ENCODE measurements at places on chromosomes 1 and 21. TPM values are rescaled to one million over a fixed set of nuclear protein-coding genes. Genes with fewer than 3 reads are reported as not detected.

LHX8 gene
- polyA plus RNA-seq: 0.37 TPM

CFHR5 gene
- not detected for polyA plus RNA-seq

FAM78B gene
- polyA plus RNA-seq: 0.77 TPM

EPHB2 gene
- polyA plus RNA-seq: 17.2 TPM

FCAMR gene
- not detected for polyA plus RNA-seq

DNA sequence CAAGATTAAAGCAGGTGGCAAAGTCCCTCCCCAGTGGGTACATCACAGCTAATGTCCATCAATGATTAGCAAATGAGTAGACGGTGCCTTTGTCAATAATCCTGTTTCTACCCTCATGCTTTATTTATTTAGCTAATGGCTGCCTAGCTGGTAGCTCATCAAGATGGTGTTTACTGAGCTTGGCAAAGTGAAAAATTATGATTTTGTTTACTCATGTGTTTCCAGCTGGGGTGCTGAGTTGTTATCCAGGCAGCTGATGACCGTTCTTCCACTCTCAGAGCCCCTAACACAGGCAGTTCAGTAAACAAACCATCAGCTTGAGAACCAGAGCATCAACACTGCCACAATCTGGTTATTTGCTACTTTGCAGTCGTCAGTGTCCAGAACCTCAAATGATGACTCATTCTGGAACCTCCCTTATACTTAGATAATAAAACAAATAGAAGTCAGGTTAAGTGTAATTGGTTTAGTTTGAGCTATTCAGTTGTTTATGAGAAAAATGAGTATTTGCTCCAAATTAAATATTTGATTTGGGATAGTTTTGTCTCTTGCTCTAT, 163.9 kb downstream of the ST6GALNAC5 start:
- DNase-seq: peak; percentile 40

- DNase-seq: no peak
These were observed 124.5 kb downstream of the DNM3 start for GRCh38 chr1:171965777-171966176.

DNA sequence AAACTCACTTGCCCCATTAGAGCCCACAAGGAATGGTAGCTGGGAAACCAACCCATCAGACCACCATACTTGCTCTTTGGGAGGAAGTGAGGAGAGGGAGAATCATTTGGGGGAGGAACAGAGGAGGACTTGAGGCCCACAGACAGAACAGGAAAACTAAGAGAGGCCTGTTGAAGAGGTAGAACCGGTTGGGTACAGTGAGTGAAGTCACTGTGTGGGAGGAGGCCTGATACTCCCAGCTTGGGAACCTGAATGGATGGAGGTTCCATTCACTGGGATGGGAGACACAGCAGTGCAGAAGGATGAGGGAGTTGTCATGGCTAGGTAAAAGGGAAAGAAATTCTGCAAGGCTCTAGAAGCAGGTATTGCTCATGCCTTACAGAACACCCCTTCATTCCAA, 63.4 kb upstream of the PSEN2 start:
- no peak for DNase-seq

DNA sequence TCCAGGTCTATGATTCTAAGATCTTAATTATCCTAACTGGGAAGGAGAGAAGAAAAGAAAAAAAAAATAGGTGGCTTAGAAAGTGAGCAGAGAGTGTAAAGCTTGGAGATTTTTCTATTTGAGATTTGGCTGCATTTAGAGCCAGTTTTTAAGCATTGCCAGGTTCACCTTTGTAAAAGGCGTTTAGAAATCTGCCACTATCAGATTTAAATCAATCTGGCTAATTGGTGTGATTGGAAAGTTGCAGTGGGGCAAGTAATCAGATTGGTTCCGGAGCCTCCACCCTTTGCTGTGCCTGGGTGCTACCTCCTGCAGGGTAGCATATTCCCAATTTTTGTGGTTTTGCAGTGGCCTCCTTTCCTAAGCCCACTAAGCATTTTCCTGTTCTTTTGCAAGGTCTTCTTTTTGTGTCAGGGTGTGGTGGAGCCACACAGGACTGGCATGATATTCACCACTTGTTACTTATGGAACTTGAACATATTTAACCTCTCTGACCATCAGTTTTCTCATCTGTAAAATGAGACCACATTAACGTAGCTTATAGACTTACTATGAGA, 48.5 kb upstream of the PPP2R5A start:
- no peak for DNase-seq

DNA sequence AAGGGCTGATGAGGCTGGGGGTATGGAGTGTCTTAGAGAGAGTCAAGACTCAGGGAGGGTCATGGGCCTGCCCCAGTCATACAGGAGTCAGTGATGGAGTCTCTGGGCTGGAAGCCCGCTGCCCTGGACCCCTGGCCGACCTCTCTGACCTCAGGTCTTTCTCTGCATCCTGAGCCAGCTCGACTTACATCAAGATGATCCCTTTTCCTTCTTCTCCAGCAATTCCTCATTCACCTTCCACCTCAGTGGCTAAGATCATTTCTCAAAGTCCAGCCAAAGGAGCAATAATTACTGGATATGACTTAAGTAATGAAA, 308.6 kb downstream of the MATN1 start:
- DNase-seq: no peak

- DNase-seq: no peak
These were observed 2.3 kb downstream of the VANGL1 start for GRCh38 chr1:115644109-115644508.

DNA sequence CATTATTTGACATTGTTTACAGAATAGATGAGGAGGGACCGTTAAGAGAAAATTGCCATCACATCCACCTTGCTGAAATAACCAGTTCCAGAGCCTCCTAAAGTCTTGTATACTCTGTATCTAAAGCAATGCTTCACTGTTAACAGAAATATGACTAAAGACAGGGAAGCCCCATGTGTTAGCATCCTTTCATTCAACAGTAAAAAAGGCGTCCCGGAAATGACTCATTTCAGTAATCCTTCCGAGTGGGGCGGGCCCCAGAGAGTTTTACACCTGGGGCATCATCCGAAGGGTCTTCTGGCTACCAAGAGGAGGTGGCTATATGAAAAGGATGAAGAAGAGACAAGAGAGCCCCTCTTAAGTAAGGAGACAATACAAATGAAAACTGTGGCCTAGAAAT, 227.2 kb downstream of the SLC45A1 start:
- no peak for DNase-seq

- DNase-seq: peak; percentile 80
These were observed 6.2 kb downstream of the COL18A1 start for GRCh38 chr21:45410865-45411809.

GRCh38 chr1:6984986-6985385, 199.7 kb downstream of the CAMTA1 start:
- no peak for DNase-seq

GRCh38 chr1:30726236-30726635, 2.9 kb upstream of the MATN1 start:
- DNase-seq: no peak

GRCh38 chr1:194774535-194774934, 1588.1 kb upstream of the B3GALT2 start:
- no peak for DNase-seq

DNA sequence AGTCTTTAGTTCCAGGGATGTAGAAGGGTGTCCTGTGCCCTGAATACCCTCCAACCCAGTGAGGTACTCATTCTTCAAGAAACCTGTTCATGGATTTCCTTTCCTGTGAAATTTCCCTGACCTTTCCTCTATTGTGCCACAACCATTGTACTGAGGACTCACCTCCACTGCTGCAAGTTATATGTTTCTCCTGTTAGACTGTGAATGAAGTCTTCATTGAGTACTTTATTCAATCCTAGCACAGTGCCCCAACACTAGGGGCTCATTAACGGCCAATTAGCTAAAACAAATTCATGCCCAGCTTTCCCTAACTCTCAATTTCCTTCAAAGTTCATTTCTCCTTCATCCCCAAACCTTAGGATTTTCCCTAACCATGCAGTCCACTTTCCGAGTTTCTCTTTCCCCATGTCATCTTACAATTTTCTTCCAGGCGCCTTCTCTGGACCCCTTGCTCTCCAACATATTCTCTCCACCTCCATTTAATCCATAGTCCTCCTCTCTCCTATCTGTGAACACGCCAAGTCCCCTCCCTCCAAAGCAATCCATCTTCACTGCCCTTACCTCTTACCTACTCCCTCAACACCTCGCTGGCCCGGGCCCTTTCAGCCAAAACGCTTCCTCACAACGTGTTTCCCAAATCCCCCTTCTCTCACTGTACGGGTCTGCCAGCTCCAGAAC, 1.3 kb downstream of the TRIM33 start:
- no peak for DNase-seq

Measured in hepatocyte (in vitro differentiated cells).